ENCODE measurements at places on chromosomes 2 and 18.

GRCh38 chr2:236782938-236783337 lies 213.3 kb downstream of the ACKR3 start:
- DNase-seq, result no peak

DNA sequence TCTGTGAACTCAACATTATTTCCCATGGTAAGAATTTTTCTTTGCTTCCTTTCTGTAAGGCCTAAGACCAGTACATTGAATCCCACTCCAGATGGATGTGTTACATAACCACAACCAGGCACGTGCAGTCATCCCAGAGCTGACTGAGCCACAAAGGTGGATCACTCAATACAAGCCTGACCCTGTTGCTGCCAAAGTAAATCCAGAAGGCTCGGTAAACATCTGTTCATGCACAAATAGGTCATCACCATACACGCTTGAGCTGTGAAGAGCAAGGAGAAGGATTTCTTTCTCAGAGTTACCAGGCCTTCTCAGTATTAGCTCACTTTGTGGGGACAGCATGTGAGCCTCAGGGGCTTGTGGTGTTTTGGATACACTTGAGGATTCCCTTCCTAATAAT lies 791.4 kb upstream of the FANCL start:
- no peak for DNase-seq

DNA sequence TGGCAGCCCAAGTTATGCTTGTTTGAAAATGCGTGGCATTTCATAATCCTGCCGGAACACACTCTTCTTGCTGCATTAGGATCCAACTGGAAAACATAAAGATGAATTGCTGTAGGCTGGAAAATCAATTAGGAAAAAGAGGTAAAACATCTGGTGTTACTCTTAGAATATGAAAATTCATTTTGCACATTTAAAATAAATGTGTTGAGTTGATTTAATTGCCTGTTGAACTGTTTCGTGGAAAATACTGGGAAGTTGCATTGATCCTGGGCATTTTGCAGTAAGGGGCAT lies 4.1 kb downstream of the RHOB start:
- DNase-seq, result no peak

- DNase-seq, result no peak
Measured at GRCh38 chr2:145547620-145548019, 1027.7 kb upstream of the ZEB2 start.

Data from NCI-H2227 treated with DMSO at 0.1 percent for 48 hours (cell line).